ENCODE measurements at places on chromosomes 16 and 17.

GRCh38 chr17:47843391-47843730 lies 2.3 kb upstream of the SCRN2 start:
- DNase-seq: no peak

DNA sequence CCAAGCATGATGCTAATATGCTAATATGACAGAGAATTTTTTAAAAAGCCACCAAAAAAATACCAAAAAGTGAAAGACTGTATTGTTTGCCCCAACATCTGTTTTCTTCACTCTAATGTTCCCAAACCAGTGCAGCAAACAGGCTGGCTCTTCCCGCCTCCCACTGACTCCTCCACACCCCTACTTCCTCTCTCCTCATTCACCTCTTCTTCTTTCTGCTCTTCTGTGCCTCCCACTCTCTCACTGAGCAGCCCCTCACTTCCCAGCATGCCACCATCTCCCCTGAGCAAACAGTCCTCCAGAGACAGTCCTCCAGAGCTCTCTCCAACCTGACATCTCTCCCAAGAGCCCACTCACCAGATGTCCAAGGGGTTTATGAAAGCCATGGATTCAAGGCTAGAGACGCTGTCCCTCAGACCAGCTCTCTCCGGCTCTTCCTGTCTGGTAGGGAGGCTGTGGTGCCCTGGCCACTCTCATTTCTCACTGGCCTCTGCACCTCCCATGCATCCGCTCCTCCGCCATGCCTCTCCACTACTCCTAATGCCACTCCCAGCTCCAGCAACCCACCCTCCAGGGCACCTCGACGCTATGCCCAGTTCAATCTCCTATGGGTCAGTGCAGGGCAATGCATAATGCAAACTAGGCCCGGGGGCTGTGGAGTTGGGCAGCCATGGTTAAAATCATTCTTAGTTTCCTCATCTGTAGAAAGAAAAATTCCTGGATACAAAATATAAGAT lies 52.9 kb downstream of the ANKRD11 start:
- no peak for DNase-seq

DNA sequence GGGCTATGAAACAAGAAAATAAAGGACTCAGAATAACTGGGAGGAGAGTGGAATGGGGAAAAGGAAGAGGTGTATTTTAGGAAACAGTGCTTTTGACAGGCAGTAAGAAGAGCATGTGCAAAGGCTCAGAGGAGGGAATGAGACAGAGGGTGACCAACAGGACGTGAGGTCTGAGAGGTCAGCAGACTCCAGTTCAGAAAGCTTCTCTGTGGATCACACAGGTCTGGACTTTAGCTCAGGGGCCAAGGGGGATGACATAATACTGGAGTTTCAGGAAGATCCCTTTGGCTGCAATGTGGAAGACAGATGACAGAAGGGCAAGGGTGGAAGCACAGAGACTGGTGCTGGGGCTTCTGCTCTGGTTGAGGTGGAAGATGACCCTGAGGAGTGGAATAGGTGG lies 489.9 kb upstream of the CDH5 start:
- DNase-seq: no peak

DNA sequence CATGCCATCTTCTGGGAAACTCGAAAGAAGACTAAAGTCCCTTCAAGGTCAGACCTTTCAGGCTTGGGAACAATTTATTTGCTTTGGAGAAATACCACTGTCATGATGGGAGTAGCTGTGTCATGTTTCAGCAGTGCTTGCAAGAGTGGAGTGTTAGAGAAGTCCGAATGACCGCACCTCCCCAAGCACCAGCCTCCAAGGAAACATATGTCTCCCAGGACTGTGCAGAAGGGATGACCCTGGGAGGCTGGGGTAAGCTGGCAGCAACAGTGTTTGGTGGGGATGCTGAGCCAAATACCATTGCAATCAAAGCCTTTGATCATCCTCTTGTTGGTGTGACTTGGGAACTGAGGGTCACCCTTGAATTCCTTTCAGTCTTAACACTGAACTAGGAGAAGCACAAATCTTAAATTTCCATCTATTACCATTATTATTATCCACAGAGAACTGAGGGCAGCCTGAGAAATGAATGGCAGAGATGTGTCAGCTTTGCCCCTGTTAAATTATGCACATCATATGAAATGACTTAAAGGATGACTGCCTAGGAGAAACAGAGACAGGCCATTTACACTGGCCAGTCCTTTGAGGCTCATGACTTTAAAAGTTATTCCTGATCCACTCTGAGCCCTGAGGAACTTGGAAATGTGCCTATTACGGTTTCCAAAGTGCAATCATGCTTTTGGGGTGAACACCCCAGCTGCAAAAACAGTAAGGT lies 244.9 kb downstream of the CA10 start:
- DNase-seq: no peak

DNA sequence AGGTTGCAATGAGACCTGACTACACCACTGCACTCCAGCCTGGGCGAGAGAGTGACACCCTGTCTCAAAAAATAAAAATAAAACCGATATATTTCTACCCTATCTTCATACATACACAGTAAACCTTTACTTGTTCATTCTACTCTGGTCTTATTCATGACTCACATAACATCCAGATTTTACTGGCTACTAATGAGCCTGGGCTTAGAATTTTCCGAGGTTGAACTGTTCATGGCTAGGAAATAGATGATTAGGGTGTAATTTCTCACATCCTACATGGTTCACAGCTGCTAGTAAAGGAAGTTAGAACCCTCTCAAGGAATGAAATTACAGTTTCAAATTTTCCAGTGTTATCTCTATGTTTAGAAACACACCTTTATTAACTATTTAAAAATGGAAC lies 14.7 kb downstream of the GSPT1 start:
- no peak for DNase-seq

- DNase-seq: no peak
These were observed 163.7 kb upstream of the TNRC6C start for GRCh38 chr17:77794846-77795245.

- no peak for DNase-seq
These were observed 10.1 kb upstream of the PRM1 start for GRCh38 chr16:11291091-11291703.

DNA sequence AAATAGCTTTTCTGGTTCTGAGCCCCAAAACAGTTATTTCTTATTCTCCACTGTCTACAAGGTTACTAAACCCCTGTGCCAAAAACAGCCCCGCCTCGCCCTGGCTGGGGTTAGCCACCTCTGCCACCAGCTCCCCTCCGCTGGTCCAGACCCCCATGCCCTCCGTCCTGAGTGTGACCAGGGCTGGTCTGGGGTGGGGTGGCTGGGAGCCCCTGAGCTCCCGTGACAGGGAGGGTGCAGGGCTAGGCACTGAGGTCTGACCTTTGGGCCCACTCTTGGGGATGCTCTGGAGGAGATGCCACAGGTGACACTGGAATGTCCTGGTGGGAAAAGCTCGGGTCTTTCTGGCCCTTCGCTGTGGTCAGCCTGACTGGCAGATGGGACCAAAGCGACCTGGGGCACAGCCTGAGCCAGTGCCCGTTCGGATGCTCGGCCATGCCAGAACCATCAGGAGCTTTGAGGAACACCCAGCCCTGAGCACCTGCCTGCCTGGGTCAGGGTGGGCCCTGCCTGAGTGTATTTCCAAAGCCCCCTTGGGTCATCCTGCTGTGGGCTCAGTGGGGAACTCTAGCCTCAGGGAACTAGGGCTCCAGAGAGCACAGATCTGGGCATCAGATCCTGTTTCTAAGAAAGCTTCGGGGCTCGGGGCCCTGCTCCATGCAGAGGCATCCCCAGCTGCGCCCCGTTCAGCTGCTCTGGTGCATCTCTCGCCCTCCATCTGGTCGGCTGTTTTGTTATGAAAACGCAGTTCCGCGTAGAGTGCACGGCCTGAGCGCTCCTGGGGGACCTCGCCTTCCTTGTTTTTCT lies 72.1 kb upstream of the GNG13 start:
- DNase-seq: no peak

DNA sequence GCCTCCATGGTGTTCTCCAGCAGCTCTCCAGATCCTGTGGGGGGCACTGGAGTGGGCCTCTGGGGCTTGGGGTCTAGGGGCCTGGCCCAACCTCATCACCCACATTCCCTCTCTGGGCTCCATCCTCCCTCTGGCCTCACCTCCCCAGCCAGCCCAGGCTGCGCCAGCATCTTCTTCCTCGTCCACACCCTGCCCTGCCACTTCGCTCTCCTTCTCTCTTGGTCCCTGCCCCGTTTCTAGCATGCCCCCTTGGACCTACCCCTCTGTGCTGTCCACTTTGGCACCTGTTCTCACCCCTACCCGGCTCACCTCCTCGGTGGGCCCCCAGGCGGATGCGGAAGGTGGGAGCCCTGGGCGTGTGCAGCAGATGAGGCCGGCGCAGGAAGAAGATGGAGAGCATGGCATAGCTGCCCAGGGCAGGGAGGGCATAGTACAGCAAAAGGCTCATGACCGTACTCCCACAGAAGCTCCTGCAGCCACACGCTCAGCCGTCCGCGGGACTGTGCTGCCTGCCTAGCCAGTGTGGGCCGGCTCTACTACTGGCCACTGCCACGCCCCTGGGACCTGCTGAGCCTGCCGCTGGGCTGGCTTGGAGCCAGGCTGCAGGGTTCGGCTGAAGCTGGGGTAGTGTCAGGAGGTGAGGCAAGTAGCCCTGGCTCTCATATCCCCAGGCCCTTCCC lies at the start of gene GDPD3:
GDPD3 (minus strand) TSS at position 507 of the 680 bp plus-strand sequence; CDS start at position 448, 59 bp downstream.
- DNase-seq: no peak

DNA sequence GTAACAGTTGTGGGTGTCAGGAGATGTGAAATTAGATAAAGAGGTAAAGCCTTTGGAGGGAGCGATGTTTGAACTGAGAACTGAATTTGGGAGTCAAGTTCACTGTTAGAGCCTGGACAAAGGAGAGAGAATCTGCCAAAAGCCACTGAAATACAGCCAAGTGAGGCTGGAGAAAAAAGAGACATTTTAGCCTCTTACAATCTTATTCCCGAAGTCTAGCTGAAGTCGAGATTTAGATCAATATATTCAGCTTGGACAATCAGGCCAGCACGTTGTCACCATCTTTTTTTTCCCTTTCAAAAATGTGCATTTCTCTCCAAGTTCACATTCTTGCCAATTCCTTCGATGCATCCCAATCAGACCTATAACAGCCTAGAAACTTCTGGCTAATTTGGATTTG lies 312.2 kb downstream of the RBFOX1 start:
- DNase-seq: no peak

DNA sequence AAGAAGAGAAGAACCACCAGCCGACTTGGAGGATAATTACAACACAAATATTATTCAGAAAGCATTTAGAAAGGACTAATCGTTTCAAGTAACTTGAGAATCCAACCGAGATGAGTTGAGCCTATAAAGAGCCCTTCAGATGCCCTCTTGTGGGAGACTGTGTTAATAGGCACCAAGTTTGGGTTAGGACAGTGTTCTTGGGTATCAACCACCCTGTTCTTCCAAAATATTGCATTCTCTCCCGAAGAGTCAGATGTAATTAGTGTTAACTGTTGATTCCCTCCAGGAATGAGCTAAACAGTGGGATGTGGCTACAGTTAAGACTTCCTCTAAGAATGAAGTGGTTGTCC lies 87.8 kb upstream of the NOL11 start:
- no peak for DNase-seq

- no peak for DNase-seq
These were observed 40.2 kb downstream of the CDRT15 start for GRCh38 chr17:14196377-14196997.

- DNase-seq: no peak
These were observed 5.4 kb upstream of the ITGA3 start for GRCh38 chr17:50050431-50051032.

- DNase-seq: no peak
These were observed 403.6 kb upstream of the MON1B start for GRCh38 chr16:76787394-76787793.

GRCh38 chr16:425740-426114 lies 278 bp downstream of the RAB11FIP3 start:
- no peak for DNase-seq

- no peak for DNase-seq
These were observed 66.7 kb downstream of the PPM1E start for GRCh38 chr17:58822148-58823050.

GRCh38 chr17:48612854-48613691 lies 2.0 kb downstream of the HOXB8 start:
- no peak for DNase-seq

- DNase-seq: no peak
These were observed 2.7 kb downstream of the N4BP1 start for GRCh38 chr16:48607056-48607825.

DNA sequence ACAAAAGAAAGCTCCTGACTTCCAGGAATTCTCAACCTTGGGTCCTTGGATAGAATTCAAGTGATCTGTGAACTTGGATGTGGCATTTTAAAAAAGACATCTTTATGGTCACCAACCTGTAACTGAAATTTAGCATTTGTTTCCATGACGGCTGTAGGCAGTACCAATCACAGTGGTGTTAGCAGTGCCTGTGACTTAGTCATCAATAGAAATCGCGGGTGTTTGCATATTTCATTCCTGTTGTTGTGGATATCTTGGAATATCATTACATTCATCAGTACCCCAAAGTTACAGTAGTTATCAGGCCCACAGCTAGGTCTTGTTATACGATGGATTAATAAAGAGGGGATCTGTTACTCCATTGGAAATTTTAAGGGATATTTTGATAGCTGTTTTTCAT lies 81.6 kb downstream of the CMIP start:
- no peak for DNase-seq

DNA sequence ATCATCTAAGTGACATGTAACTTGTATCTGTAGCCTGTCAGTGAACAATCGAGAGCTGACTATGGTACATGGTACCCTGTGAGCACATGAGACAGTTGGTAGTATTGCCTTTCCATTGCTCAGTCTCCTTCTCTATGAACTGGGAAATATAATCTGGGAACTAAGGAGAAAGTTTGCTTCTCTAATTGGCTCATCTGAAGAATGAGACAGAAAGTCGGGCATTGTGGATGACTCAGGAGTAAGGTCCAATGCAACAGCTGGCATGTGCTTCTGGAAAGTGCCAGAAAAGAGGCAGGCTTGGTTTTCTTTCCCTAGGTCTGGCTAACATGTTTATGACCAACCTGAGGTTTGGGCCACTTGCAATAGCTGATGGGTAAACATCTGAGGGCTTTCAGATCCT lies 51.9 kb downstream of the ZZEF1 start:
- DNase-seq: no peak

DNA sequence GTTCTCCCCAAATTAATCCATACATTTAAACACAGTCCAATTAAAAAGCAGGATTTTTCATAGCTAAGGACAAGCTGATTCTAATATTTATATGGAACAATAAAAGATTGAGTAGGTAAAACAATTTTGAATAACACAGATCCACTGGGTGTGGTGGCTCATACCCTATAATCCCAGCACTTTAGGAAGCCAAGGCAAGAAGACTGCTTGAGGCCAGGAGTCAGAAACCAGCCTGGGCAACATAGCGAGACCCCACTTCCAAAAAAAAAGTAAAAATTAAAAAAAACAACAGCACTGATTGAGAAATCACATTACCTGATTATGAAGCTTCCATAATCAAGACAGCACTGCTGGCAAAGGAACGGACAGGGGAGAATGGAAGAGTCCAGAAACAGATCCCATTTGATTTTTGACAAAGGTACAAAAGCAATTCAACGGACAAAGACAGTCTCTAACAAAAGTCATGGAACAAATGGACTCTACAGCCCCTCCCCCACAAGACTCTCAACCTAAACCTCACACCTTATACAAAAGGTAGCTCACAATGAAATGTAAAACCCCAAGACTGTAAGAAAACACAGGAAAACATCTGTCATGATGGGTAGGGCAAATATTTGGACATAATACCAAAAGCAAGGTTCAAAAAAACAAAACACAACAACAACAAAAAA lies 17.9 kb downstream of the USP7 start:
- no peak for DNase-seq
